Activated naive CD4-positive, alpha-beta T cell treated with Interleukin-2 at 50 U/mL for 16 hours (primary cell): ENCODE measurements at places on chromosomes 2 and 18.

GRCh38 chr2:113264713-113265403 is 13.9 kb downstream of the PAX8 start:
- no peak for DNase-seq

GRCh38 chr18:67072791-67073190 is 443.7 kb downstream of the DSEL start:
- no peak for DNase-seq

- no peak for DNase-seq
Observed at GRCh38 chr2:166179201-166179600, 51.4 kb upstream of the SCN1A start.

- no peak for DNase-seq
Observed at GRCh38 chr2:134640494-134640893, 78.3 kb downstream of the TMEM163 start.

DNA sequence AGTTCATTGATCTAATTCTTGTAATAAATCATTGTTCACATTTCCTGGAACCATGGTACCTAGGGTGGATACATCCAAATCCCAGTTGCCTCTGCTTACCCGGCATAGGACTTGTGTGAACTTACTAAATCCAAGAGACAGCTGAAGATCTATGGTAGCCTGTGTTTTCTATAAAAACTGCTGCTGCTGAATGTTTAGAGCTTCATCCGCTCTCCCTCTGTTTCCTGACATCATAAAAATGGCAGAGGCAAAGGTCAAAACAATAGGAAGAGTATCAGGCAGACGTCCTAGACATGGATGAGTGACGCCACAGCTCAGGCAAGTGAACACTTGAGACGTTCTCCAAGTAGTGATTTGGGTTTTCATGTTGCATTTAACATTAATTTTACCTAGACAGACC is 258.3 kb downstream of the ALPK2 start:
- no peak for DNase-seq

DNA sequence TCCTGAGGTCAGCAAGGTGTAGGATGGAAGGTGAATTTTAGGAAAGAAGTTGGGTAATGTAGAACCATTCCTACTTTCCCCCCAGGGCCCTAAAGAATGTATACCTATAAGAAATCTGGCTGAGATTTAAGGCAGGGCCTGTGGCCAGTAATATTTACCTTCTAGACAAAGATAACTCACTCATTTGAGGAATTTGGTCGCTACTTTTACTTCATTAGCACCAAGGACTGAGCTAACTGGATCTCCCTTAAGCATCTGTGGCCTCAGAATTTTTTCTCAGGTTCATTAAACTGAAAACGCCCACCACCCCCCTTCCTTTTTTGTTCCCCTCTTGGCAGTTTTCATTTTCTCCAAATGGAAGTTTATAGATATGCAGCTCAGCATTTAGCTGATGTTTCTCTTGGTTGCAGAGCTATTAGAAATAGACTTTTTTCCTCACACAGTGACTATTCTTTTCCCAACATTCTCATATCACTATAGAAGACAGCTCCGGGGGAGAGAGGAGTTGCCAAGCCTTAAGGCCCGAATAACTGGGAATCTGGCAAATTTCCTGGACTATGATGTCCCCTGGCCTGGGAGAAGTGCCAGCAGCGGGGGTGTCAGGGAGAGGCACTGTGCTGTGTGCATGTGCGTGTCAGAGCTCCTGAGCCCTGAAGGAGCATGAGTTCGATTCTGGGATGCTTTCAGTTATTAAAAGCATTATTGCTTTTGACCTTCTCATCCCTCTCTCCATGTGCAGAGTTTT is 310.9 kb downstream of the PRKCE start:
- no peak for DNase-seq

DNA sequence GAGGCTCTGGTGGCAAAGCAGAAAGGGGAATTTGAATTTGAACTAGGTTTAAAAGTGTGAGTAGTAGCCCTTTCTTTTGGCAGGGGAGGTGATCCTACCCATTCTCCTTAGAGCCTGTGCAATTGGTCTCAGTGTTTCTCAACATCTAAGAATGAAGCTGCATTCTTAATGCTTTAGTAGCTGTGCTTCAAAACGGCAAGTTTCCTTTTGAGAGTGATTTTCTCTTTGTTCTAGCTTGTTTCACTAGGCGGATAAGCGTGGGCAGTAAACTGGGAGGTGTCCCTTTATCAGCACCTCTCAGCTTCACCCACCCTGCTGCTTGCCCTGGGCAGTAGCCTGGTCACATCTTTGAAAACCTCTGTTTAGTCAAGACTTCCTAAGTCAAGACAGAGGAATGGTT is 6.7 kb downstream of the CRIM1 start:
- no peak for DNase-seq

- DNase-seq, result no peak
Observed at GRCh38 chr2:100008956-100009355, 133.4 kb downstream of the AFF3 start.
